ENCODE measurements at places on chromosomes 1 and 21.

GRCh38 chr1:66495495-66495894 is 38.5 kb upstream of the SGIP1 start:
- peak; percentile 41 for DNase-seq

GRCh38 chr1:59543211-59543668 is 246.3 kb downstream of the FGGY start:
- DNase-seq, result no peak

GRCh38 chr1:68313735-68314134 is 81.4 kb upstream of the WLS start:
- no peak for DNase-seq

GRCh38 chr1:74857676-74858075 is 124.7 kb downstream of the TYW3 start:
- no peak for DNase-seq

- peak; percentile 88 for DNase-seq
Observed at GRCh38 chr21:15775981-15776380, 46.2 kb downstream of the USP25 start.

GRCh38 chr1:75589637-75590036 is 21.3 kb downstream of the SLC44A5 start:
- DNase-seq, result no peak

DNA sequence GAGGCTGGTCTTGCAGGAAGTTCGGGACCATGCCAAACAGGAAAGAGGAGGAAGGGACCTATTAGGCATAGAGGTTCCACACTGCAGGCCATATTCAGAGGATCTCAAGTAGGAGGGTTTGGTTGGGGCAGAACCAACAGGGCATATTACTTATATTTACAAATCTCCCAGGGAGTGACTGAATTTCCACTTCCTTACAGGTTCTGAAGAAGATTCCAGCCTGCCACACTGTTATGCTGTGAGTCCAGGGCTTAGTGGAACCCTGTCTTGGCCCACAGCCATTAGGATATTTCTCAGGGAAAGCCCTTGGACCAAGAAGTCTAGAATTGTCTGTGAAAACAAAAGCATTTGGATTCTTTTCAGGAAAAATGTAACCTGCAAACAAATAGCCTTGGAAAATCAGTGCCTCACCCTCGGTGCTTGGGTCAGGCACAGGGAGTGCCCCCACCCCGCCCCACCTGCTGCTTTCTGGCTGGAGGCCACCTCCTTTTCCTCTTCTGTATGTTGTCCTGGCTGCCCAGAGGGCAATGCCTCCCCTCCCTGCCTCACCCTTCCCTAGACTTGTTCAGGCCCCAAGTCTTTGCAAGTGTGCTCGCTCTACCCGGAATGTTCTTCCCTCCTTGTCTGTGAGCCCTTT is 41.0 kb upstream of the JUN start:
- no peak for DNase-seq
